Activated naive CD4-positive, alpha-beta T cell treated with Interleukin-2 at 50 U/mL for 16 hours (primary cell): ENCODE measurements at places on chromosomes 11 and 22.
A peak's percentile ranks its signal among the peaks of the same experiment; 100 is the strongest.

DNA sequence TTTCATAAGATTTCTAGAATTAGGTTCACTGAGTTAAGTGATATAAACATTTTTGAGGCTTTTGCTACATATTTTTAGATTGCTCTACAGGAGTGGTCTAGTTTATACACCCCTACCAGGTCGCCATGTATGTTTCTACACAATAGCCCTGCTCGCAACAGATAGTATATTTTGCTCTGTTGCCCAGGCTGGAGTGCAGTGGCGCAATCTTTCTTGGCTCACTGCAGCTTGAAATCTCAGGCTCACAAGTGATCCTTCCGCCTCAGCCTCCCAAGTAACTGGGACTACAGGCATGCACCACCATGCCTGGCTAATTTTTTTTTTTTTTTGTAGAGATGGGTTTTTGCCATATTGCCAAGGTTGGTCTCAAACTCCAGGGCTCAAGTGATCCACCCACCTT lies 10.4 kb downstream of the ZNRF3 start:
- no peak for DNase-seq

DNA sequence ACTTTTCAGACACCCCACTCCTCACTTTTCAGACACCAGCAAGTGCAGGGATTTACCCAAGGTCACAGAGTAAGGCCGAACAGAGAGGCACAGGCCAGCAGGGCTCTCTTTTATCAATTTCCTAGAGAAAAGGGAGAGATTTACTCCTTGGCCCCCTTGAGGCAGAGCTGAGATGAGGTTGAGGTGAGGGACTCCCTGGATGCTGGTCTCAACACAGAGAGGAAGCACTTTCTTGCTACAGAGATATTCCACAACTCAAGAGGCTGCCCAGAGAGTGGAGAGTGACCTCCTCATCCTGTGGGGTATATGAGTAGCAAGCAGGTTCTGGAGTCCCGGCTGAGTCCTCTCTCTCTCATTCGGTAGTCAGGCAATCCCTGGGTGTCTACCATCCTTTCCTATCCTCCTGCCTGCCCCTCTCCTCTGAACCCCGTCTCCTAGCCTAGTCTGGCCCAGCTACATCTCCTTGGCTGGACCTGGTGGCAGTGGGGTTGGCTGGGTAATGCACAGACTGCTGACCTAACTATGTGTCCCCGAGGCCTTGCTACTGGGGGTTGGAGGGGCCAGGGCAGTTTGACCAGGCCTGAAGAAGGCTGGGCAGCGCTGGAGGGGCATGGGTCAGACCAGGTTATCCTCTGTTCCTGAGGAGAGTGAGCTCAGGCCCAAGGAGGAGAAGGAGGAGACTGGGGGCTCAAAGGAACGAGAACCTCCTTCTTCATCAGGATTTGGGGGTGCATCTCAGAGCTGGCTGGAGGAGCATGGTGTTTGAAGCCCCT lies 1.8 kb upstream of the ARHGEF17 start:
- DNase-seq = no peak

- DNase-seq = no peak
Observed at GRCh38 chr11:112498701-112499100, 238.0 kb upstream of the PLET1 start.

GRCh38 chr11:67301951-67302516 lies 1.3 kb upstream of the SSH3 start:
- DNase-seq = no peak

DNA sequence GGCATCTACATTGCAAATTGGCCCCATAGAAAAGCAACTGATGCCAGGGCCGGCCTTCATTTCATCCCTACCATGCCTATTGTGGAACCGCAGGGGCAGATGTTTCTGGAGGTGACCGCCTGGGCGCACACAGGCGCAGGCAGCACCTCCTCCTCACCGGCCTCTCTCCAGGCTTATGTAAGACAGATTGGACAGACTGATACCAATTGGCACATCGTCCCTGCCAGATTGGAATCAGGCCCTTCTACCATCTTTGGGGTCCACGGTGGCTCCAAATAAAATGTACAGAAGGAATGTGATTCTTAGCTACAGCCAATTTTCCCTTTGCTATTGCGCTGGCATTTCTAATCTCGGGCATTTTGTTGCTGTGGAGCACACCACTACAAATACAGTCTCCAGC lies 732.6 kb downstream of the NTM start:
- DNase-seq = no peak

GRCh38 chr22:22916215-22916951 lies 28.8 kb downstream of the IGLL5 start:
- DNase-seq = no peak

DNA sequence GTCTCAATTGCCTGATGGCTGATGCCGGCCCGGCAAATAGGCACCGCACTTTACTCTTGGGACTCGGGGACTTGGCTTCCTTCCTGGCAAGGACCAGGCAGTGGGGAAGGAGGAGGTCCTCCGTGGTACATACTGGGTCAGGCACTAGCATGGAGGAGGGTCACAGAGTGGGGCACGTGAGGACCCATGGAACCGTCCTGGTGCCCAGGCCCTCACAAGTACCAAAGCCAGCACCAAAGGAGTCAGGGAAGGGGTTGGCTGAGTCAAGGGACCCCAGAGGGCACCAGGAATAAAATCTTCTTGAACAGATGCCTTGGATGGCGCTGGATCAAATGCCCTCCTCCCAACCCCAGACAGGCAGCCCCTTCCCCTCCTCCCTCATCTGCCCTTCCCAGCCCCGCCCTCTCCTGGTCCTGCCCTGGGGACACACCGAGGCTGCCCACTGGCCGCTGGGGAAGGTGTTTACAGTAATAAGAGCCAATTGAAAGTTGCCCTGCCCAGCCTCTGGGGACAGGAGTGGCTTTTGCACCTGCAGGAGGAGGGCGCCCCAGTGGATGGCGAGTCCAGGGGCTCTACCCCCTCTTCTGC lies 5.6 kb upstream of the CARNS1 start:
- no peak for DNase-seq

- no peak for DNase-seq
Observed at GRCh38 chr11:131810541-131810940, 440.1 kb downstream of the NTM start.

- DNase-seq = no peak
Observed at GRCh38 chr22:18060646-18061620, 16.9 kb upstream of the PEX26 start.

GRCh38 chr11:92284107-92284506 lies 59.5 kb downstream of the FAT3 start:
- DNase-seq = no peak

DNA sequence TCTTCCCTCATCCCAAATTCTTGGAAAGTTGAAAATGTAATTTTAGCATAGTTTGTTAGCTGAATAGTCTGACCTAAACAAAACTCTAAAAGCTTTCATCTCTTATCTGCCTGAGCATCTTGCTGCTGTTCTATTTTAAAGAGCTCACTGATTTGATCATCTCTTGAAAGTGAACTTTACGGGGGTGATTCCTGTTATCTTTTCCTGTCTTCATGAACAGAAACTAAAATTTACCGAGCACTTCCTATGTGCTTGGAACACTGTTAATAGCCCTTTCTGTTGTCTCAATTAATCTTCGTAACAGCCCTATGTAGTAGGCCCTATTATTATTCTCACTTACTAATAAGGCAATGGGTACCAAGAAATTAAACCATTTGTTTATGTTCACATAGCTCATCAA lies 12.3 kb downstream of the AMOTL1 start:
- DNase-seq = no peak

DNA sequence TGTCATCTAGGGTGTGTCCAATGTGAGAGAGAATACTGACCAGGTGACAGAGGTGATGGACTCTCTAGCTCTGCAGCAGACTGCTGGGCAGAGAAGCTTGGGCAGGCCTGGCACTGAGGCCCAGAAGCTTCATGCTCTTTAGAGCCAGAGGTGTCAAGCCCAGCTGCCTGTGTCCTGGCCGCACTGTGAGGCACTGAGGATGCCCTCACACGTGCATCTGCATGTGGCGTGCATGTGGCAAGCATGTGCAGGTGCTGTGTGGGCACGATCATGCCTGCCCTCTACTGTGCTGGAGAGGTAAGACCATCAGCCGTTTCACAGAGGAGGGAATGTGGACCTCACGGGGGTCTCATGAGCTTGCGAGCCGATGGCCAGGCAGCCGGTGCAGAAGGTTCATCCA lies 15.8 kb upstream of the TXNRD2 start:
- DNase-seq = no peak

- no peak for DNase-seq
Observed at GRCh38 chr11:39288011-39288410, 2171.4 kb downstream of the LRRC4C start.

DNA sequence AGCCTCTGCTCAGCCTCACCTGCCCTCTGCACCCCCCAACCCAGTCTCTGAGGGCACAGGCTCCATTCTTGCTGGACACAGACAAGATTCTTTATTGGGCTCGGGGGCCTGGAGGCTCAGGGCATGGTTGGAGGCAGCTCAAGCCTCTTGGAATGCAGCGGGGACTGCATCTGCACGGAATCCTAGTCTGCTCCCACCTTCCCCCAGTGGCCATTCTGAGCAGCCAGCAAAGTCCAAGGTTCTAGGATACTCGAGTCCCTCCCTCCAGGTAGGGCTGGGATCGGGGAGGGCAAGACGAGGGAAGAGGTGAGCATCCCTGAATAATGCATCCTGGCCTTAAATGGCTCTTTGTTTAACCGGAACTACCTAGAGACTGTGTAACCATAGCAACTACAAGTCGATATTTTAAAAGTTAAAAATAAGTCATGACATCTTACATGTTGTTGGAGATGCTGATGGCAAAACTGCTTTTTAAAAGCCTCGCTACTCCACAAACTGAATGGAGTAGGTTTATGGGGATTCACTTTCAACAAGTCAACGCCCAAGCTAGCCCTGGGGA lies 10.7 kb upstream of the IGSF22 start:
- DNase-seq = no peak

- DNase-seq = no peak
Observed at GRCh38 chr11:117413616-117414015, 86.0 kb downstream of the CEP164 start.

- DNase-seq = peak; percentile 61
Observed at GRCh38 chr11:119196833-119197483, 9.2 kb upstream of the CBL start.

DNA sequence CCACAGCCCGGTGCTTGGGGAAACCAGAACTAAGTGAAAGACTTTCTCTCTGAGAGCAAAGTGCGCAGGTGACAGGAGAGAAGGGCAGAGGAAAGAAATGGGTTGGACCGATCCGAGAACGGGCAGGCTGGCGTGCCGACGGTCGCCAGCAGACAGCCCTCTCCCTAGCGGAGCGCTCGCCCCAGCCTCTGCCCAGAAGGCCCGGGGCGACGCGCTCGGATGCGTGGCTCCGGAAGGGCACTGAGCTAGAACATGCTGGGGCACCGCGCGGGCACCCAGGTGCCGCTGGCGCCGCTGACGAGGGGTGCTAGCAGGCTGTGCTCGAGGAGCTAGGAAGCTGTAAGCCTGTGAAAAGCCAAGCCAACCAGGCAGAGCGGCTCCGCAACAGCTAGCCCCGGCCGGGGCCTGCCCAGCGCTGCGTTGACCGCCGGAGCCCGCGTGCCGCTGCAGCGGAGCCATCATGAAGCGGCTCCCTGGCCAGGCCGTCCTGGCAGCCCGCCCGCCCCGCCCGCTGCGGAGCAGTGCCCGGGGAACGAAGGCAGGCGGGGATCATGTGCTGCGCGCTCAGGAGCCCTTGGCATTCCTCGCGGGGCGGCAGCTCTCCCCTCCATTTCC lies 22.1 kb upstream of the RRAS2 start:
- peak; percentile 45 for DNase-seq

- DNase-seq = no peak
Observed at GRCh38 chr11:5696210-5696609, 6.6 kb downstream of the TRIM22 start.

DNA sequence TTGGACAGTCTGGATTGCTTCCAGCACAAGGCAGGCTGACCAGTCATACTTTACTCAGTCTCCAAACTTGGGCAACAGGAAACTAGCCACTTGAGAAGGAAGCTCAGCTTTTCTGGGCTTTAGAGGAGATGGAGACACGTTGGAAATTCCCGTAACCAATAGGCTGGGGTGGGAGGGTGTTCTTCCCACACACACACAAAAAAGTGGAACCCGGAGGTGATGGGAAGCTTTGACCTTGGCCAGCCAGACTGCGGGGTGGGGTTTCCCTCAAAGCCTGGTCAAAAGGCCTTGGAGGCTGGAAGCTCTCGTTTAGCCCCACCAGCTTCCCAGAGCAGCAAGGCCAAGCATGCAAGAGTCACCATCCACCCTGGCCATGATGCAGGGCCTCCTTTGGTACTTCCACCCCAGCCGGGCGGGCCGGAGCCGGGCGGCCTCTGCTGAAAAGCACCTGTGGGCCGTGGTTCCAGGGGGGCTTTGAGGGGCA lies 126.2 kb downstream of the BCR start:
- no peak for DNase-seq

DNA sequence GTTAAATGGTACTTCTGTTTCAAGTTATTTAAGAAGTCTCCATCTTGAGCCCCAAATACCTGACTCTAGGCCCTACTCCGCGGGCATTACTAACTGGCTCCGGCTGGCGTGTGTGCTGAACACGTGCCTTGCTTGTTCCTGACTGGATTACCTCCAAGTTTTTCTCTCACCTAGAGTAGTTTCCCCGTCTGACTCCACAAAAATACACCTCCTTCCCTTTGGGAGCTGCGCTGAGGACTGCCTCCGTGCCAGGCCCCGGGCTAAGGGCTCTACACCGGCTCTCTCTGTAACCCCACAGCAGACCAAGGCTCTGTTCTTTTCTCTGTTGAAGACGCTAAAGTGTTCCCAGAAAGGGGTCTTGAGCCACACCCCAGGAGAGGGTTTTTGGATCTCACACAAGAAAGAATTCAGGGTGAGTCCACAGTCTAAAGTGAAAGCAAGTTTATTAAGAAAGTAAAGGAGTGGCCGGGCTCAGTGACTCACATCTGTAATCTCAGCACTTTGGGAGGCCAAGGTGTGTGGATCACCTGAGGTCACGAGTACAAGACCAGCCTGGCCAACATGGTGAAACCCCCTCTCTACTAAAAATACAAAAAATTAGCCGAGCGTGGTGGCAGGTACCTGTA lies 61.8 kb downstream of the ANO1 start:
- no peak for DNase-seq

DNA sequence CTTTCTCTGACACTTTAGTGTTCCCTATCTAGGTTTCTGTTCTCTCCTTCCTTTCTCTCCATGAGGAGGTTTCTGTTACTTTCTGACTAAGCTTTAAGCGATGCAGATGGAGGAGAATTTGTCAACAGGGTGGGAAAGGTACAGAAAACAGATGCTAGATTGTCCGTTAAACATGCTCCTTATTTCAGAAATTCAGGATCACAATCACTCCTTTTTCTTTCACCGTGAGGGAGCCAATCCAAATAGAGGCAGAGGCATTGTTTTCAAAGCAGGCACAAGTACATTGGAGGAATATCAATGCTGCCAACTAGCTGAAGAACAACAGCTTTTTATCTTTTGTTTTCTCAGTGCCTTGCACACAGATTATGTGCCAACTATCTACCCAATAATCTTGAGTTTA lies 215.7 kb upstream of the FOLH1 start:
- no peak for DNase-seq

- DNase-seq = no peak
Observed at GRCh38 chr11:47002390-47002789, 65.8 kb downstream of the CSTPP1 start.

GRCh38 chr11:64868904-64869570 lies 9.4 kb downstream of the EHD1 start:
- DNase-seq = peak; percentile 50

GRCh38 chr22:27980424-27981148 lies 61.5 kb upstream of the PITPNB start:
- no peak for DNase-seq
